Activated T-helper 1 cell treated with anti-CD3 and anti-CD28 coated beads, Interleukin-2, amount 50 U/mL, for 16 hours (primary cell): ENCODE measurements at places on chromosomes 6 and 20.

DNA sequence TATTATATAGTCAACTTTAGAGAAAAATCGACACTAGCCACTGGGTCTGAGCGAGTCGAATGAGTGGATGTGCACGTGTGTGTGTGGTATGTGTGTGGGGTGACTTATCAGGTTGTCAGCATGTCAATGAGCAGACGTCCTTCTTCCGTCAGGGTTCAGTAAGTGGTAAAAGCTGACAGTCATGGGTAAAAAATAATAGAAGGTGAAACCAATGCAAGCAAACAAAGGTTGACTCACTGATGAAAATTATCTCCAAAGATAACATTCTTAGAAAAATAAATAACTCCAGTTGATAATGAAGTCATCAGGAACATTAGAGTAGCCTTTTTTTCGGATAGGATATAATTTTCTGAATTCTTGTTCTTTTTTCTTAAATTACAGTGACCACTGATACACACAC is 243.8 kb upstream of the FOXQ1 start:
- no peak for DNase-seq

- no peak for DNase-seq
Measured at GRCh38 chr6:96162711-96163120, 146.9 kb downstream of the FUT9 start.

DNA sequence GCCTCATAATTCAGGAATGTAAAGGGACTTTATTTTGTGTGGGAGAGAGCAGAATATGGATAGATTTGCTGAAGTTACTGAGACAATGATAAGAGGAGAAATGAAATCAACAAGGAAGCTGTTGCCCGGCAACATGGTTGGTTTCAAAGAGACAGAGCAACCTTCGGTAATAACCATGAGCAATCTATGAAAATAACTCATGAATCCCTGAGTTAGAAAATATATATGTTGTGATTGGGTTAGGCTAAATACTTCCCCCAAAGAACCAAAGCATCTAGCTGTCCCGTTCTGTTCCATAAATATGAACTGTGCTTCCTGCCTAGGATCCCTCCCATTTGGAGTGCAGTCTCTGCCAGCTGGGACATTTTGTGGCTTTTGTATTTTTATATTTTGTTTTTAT is 23.1 kb downstream of the SERPINB1 start:
- DNase-seq: no peak

DNA sequence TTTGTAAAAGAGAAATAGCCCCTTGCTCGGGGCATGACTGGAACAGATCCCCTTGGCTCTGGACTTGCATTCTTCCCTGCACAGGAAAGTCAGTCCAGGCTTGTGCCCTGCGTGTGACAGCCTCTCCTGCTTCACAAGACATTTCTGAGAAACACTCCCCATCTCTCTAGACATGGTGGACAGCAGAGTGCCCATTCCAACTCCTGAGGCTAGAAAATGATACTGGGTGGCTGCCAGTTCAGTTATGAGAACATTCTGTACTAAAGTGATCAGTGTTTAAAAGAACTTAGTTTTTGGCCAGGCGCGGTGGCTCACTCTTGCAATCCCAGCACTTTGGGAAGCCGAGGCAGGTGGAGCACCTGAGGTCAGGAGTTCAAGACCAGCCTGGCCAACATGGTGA is 41.3 kb downstream of the TGM3 start:
- no peak for DNase-seq

DNA sequence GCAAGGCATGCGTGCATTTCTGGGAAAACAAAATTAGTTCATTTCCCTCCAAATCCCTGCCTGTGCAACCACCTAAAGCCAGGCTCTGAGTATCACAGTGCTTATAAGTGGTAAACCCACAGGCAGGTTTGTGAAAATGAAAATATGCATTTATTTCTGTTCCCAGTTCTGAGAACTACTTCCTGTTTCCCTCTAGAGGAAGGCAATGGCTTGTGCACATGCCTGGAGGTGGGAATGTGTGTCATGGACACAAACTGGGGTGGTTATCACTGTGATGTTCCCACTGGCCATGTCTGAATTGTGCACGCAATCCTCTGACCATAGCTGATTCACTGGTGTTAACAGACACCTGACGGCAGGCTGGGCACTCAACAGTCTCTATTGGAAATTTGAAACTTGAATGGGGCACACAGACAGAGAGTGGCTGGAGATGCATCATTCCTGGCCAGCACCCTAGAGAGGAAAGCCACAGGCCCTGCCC is 26.3 kb downstream of the FAM110A start:
- no peak for DNase-seq

- DNase-seq: no peak
Measured at GRCh38 chr6:38184585-38185080, 365.1 kb downstream of the ZFAND3 start.

DNA sequence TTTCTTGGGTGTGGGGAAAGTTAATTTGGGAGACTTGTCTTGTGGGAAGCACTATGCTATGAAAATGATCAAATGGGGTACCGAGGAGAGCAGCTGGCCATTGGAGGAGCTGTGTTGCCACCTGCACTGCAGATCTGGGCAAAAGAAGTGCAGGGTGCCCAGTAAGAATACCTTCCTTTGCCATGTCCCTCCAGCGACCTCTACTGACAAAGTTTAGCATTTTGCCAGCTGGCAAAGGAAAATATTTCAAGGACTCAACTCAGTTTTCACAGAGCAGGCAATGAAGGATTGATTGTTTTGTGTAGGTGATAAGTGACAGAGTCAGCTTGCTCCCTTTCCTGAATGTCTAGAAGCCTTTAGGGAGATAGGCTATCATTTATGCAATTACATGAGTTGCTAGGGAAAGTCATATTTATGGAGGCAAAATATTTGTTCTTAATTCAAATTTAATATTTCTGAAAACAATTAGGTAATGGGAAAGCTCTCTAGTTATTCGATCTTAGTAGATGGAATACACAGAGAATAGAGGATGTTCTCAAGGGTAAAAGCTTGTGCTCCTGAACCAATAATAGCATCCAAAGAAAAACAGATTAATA is 118.4 kb downstream of the FARS2 start:
- DNase-seq: no peak

DNA sequence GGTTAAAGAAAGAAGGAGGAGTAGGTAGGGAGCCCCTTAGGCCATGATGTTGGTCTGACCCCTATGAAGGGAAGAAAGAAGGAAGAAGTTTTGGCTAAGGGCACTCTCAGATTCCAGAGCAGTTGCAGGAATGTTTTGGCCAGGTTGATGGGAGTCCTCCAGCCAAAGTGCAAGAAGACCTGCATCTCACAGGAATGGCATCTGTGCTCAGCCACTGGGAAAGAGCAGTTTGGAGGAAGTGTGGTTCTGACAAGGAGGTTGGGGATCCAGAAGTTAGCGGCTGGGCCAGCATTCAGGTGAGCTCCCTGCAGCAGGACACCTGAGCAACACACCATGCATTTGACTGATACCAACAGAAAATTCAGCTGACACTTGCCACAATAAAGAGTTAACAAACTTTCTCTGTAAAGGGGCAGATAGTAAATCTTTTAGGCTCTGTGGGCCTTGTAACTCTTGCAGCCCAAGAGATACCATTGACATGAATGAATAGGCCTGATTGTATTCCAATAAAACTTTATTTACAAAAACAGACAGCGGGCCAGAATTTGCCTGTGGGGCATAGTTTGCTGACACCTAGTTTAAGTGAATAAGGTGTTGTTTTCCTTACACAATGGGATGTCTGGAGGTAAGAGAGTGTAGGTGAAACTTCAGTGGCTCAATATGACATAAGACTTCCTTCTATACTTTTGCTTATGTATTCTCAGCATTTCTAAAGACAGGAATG is 71.0 kb downstream of the EDN1 start:
- no peak for DNase-seq

GRCh38 chr6:44920952-44921491 is 407.1 kb upstream of the RUNX2 start:
- no peak for DNase-seq

DNA sequence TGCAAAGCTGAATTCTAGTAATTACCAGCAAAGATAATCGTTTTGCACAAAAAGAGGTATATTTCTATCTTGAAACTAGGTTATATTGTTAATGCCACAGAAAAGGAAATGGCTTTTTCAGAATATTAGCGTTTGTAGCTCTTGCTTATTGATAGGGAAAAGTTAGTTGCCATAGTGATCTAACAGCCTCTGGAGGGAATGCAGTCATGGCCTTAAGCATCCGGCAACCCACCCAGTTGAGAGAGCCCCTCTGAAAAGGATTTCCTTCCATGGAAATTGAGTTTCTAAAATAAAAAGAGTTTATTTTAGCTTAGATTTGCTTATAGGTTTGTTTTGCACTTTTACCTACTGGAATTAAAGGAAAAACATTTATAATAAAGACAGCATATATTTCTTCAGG is 224.5 kb downstream of the BCKDHB start:
- no peak for DNase-seq

DNA sequence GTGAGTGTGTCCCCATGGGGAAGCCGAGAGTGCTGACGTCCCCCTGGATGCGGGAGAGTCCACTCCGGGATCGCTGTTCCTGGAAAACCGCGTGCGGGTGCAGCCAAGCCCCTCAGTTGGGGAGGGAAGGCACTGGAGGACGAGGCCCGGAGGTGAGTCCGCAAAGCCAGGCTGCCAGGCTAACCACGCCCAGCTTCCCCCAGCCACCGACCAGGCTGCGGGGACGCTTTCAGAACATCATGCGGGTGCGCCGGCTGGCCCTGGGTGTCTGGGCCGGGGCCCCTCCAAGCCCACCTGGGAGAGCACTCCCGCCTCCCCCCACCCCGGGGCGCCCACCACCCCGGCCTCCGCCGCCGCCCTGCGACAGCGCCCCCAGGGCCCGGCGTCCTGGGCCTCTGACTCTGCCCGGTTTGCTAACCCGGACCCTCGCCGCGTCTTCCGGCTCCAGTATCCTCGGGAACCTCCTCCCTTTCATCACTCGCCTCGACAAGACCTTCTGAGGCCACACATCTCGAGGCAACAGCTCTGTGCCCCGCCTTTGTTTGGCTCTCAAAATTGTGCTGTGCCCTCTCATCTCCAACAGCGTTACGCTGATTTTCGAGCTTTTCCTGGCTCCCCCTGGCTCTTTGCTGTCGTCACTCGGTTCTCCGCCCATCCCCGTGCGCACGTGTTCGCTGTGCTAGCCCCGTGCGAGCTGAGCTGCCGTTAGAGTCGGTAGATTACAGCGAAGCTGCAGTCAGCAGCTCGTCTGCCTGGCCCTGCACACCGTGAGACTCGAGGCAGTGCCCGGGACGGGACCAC is 47.1 kb upstream of the ENTPD6 start:
- DNase-seq: peak; percentile 30

DNA sequence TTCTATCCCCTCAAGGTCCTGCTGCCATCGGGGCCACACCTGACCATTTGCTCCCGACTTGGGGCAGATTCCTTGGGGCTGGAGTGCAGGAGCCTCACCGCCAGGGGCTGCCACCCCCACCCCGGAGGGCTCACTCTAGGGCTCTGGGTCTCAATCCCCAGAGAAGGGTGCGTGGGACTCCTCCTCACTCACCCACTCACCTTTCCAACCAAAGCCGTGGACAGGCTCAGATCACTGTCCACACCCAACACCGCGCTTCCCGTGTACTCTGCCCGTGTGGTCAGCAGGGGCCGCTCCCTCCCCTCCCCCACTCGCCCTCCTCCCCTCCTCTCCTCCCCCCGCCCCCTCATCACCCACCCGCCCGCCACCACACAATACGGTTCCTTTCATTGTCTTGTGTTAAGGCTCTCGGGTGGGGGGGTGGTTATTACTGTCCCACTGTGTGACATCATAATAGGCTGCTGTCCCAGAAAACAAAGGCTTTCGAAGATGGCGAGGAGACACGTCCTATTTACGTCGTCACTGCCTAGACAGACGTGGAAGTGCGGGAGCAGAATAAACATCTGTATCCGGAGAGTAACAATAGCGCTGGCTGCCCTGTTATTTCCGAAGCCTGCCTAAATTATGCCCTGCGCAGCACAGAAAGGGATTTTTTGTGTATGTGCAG is 85.8 kb downstream of the YTHDF1 start:
- DNase-seq: no peak

- DNase-seq: no peak
Measured at GRCh38 chr6:163712981-163713380, 298.5 kb downstream of the QKI start.

DNA sequence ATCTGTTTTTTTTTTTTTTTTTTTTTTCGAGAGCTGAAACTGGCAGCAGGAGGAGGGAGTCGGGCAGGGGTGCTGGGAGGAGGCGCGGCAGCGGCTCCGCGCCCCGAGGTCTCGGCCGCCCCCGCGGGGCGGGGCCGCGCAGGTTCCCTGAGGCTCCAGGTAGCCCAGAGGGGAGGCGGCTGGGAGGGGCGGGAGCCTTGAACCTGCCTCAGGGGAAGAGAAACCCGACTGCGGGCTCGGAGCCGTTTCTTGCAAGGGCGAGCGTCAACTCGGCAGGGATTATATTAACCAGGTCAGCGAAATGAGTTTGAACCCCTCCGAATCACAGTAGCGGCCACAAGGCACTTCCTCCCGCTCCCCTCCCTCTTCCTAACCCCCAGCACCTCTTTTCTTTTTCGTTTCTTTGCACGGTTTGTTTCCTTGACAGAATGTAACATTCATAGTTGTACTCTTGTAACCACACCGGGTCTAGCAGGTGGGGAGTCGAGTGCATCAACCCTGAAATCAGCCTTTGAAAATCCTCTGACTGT is 2.0 kb downstream of the MYB start:
- DNase-seq: peak; percentile 55

GRCh38 chr6:113843500-113844073 is 13.6 kb upstream of the MARCKS start:
- no peak for DNase-seq

DNA sequence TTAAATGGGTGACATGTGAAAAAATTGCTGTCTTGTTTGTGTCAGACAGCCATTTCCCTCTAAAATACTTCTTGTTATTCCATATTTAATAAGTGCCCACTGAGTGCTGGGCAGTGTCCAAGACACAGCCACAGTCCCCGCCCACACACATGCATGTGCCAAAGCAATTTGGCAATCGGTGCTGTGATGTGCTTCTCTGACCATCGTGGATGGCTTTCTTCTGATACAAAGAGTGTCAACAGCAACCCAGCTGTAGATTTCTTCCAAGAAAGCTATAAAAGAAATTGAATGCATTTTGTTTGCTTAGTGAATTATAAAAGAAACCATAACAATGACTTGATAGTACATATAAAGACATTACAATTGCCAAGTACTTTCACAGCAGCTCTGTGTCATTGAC is 140.5 kb upstream of the ATXN1 start:
- no peak for DNase-seq

- no peak for DNase-seq
Measured at GRCh38 chr6:37190159-37190535, 20.2 kb downstream of the PIM1 start.

DNA sequence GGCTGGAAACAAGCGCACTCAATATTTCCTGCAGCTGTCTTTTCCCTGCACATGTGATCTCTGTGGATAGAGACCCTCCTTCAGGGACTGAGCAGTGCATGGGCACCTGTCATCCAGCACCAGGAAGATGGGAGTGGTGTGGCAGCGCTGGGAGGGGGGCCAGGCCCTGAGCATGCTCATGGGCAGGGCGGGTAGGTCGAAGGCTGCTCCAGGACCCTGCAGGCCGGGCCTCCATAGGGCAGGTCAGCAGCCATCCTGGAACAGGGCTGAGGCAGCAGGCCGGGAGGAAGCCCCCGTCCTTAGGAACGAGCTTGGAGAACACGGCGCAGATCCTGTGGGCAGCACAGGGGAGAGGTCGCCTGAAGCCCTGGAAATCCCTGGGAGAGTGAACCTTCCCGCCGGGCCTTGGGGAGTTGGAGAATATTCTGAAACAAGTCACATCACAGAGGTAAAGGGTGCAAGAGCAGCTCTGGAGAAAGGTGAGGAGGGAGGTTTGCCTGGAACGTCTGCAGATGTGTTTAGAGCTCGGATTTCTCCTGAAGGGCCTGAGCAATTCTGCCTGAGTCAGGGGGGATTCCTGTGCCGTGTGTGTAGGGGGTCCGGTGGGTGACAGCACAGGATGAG is 133.2 kb downstream of the SMOC2 start:
- no peak for DNase-seq
